ENCODE measurements at places on chromosomes 16 and 17. TPM values are rescaled to one million over a fixed set of nuclear protein-coding genes. Genes with fewer than 3 reads are reported as not detected.

DNA sequence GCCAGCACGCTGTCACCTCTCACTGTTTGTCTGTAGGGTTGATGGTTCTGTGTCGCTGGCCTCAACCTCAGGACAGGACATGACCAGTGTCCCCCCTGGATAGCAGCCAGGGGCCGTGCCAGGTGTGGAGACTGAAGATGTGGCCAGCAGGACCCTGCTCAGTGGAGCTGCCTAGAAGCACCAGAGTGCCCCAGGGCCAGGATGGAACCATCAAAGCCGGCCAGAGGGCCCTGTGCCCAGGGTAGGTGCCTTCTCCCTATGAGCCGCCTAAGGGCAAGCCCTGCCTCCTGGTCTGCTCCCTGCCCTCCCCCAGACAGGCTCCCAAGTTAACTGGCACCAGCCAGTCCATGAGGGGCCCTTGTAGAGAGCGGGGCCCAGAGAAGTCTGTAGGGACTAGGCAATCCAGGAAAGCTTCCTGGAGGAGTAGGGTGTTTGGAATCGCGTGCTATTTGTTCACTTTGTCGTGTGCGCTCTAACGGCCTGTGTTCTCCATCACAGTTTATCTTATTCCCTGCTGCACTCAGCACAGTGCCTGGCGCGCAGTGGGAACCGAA, 546 bp upstream of the NDUFB10 start:
- DNase-seq = no peak
- no peaks in the 10 kb centered on the region for H3K27me3 ChIP-seq
- peak overlapping the region; percentile 92 for H3K27ac ChIP-seq
- H3K4me1 ChIP-seq = peaks cover 40% of the 10 kb centered on the region
- H3K36me3 ChIP-seq = peaks cover 28% of the 10 kb centered on the region

DNA sequence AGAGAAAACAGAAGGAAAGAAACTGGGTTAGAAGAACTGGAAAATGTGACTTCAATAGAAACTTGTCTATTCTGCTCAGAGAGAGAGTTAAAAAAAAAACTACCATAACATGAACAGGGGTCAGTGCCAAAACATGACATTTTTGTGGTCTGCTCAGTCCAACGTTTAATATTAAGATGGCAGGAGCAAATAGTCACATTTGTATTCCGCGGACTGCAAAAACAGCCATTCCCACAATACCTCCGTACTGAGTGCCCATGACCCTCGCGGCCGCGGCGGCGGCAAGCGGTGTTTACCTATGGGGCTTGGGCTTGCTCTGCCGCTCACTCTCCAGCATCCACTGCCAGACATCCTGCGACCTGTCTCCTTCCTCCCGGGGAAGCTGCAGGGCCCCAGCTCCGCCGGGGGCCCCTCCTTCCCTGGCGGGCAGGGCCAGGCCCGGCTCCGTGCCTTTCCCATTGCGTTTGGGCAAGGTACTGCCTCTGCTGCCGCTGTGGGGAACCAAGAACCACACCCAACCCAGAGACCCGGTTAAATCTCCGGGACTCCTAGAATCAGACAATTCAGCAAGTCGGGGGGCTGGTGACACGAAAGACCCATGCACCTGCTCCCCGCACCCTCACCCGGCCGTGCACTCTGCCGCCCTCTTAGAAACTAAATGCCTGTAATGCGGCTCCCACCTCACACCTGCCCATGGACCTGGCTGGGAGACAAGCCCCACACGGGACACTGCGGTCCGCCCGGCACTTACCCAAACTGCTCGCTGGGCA, 24.7 kb downstream of the AXIN2 start:
- H3K27me3 ChIP-seq = no peaks in the 10 kb centered on the region
- no peak overlapping the region for H3K4me3 ChIP-seq
- H3K27ac ChIP-seq = no peak overlapping the region
- peaks cover 47% of the 10 kb centered on the region for H3K4me1 ChIP-seq
- peaks cover 89% of the 10 kb centered on the region for H3K36me3 ChIP-seq

DNA sequence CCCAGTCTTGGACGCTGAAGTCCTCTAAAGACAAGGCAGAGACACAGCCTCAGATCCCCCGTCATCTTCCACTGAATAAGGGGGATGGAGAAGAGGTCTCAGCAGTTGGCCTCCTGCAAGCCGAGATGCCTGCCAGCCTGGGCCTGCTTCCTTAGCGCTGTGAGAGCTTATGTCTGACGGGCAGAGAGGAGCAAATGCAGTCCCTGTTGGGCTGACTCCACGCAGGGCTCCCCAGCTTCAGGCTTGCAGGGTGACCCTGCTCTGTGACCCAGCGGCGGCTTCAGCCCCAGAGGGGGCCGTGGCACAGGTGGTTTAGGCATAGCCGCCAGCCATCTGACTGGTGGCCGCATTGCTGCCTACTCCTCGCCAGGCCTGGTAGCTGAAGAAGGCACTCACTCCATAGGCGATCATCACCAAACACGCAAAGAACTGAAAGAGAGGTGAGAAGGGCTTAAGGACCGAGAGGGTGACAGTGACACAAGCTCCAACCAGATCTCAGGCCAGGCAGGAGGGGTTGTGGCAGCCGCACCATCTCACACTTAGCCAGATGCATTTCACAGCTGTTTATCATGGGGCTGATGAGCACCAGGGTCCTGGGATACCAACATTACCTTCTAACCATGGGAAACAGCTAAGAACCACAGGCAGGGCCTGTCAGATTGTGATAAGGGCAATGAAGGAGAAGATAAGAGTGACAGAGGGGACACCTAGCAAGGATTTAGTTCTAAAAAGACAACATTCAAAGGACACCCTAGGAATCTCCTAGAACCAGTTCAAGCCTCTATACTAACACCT, 11.7 kb downstream of the ARL2BP start:
- peaks cover 74% of the 10 kb centered on the region for H3K36me3 ChIP-seq
- no peak overlapping the region for H3K4me3 ChIP-seq
- H3K27ac ChIP-seq = no peak overlapping the region
- no peaks in the 10 kb centered on the region for H3K27me3 ChIP-seq
- peak; percentile 18 for DNase-seq

DNA sequence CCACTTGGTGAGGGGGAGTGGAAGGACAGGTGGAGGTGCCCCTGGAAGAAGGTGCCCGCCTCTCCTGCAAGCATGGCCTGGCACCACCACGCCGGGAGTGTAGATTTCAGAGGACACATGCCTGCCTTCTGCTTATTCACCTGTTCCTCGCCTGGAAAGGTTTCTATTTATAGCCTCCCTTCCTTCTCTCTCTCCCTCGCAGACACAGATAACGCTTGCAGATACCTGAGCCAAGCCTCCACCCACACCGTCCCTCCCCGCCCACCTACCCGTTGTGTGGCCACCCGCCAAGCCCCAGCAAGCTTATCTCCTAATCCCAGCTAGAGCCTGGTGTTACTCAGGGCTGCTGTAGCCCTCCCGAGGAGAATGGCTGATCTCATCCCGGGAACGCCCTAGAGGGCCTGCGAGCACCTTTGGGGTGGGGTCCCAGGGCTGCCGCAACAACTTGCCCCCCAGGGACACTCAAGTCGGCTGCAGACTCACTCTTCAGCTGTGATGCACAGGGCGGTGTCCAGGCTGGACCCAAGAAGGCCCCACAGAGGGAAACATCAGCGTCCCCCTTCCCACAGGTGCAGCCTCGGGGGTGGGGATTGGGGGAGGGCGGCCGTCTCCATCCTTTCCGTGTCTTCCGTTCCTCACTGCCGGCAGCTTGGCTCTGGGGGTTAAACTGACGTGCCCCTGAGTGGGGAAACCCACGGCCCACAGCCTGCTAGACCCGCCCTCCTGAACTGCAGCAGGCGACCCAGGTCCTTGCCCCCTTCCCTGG, 1.9 kb upstream of the SNAI3 start:
- H3K4me3 ChIP-seq = no peak overlapping the region
- peaks cover 29% of the 10 kb centered on the region for H3K4me1 ChIP-seq
- DNase-seq = peak; percentile 92
- peak overlapping the region; percentile 61 for H3K27ac ChIP-seq

DNA sequence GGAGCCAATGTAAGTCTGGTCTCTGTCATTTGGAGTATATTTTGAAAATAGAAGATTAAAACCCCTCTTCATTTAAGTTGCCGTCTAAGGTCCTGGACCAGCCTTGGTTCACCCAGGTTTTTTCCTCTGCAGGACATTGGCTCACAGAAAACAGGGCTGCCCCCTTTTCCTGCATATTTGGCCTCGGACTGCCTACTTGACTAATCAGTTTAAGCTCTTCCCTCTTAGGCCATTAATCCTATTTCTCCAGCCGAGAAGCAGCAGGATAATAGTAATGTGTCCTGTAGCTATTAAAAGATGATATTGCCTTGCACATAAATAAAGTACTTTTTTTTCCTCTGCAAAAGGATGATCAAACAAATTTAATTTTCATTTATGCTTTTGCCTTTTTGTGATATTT, 52.1 kb downstream of the PRKCA start:
- H3K4me1 ChIP-seq = peaks cover 40% of the 10 kb centered on the region
- no peak overlapping the region for H3K27ac ChIP-seq
- H3K4me3 ChIP-seq = no peak overlapping the region
- no peak for DNase-seq
- no peaks in the 10 kb centered on the region for H3K36me3 ChIP-seq

CA4 gene
- not detected for total RNA-seq

PRAC1 gene
- not detected for total RNA-seq

All from stomach (tissue), 19 donors.